ENCODE measurements at places on chromosomes 16 and 17.
A peak's percentile ranks its signal among the peaks of the same experiment; 100 is the strongest.

DNA sequence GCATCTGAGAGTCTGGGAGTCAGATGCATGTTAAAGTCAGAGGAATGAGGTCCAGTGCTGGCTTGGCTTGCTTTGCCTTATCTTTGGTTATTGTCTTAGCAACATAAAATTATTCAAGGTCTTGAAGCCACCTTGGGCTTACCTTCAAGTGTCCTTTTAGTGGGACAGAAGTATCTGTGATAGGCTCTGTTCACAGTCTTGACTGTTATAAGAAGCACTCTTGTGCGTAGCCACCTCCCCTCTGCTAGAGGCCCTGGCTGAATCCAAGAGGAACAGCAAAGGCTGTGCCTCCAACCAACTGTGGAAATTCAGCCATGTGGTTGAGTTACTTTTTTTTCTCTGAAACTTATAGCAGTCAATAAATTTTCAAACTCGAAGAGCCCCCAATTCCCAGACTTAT, 8.6 kb upstream of the MAP3K3 start:
- H3K4me3 ChIP-seq: no peak overlapping the region
- no peaks in the 10 kb centered on the region for H3K36me3 ChIP-seq
- no peak overlapping the region for H3K27ac ChIP-seq

DNA sequence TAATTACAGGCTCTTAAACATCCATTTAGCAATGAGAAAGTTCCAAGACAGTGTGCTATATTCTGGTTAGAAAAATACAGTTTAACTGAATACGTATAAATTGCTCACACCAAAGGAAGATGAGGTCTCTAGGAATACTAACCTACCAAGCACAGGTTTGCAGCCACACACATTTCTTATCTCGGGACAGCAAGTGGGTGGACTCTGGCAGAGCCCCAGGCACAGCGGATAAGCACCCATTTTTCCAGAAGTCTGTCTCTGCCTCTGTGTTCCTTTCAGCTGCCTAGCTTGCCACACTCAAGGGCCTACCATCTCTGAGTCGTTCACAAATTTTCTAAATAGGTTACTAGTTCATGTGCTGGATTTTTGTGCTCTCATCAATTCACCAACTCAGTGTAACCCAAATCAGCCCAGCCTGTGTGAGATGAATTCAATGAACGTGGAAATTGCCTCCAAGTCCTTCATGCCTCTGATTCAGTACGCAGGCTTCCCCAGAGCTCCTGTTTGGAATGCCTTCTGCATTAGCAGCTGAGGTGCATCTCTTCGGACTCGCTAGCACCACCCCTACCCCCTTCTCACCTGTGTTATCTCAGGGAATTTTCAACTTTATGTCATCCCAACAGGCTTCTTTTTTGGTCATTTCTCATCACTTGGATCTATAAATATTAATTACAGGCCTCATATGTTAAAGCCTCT, 581.0 kb upstream of the CDH11 start:
- H3K4me3 ChIP-seq: no peak overlapping the region
- H3K4me1 ChIP-seq: peaks cover 5% of the 10 kb centered on the region
- peak; percentile 6 for DNase-seq

- H3K27me3 ChIP-seq: no peaks in the 10 kb centered on the region
- no peak for DNase-seq
Observed at GRCh38 chr17:49610883-49611584, 35.4 kb downstream of the NXPH3 start.

DNA sequence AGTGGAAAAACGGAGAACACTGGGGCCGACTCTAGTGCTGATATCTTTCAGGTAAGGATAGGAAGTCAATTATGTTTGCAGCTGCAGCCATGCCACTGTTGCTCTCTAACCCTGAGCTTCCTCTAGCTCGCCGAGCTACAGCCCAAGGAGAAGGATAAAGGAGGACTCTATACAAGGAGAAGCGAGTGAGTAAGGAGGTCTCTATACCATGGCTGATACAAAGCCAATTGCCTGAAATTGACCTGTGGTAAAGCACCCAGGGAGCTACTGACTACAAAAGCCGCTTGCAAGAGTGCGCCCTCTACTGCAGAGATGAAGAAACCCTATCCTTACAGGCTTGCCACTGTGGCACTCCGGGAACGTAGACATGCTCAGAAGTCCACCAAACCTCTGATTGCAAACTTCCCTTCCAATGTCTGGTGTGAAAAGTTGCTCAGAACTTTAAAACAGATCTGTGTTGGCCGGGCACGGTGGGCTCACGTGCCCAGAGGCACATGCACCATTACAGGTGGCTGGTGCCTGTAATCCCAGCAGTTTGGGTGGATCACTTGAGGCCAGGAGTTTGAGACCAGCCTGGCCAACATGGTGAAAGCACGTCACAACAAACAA, 10.8 kb upstream of the SLC46A1 start:
- no peak overlapping the region for H3K27ac ChIP-seq
- peak; percentile 81 for DNase-seq
- H3K36me3 ChIP-seq: no peaks in the 10 kb centered on the region
- no peak overlapping the region for H3K4me3 ChIP-seq
- no peaks in the 10 kb centered on the region for H3K4me1 ChIP-seq

- H3K4me1 ChIP-seq: no peaks in the 10 kb centered on the region
- H3K27ac ChIP-seq: no peak overlapping the region
- H3K36me3 ChIP-seq: no peaks in the 10 kb centered on the region
- no peaks in the 10 kb centered on the region for H3K27me3 ChIP-seq
Observed at GRCh38 chr17:44132275-44132821, 8.9 kb upstream of the HDAC5 start.

DNA sequence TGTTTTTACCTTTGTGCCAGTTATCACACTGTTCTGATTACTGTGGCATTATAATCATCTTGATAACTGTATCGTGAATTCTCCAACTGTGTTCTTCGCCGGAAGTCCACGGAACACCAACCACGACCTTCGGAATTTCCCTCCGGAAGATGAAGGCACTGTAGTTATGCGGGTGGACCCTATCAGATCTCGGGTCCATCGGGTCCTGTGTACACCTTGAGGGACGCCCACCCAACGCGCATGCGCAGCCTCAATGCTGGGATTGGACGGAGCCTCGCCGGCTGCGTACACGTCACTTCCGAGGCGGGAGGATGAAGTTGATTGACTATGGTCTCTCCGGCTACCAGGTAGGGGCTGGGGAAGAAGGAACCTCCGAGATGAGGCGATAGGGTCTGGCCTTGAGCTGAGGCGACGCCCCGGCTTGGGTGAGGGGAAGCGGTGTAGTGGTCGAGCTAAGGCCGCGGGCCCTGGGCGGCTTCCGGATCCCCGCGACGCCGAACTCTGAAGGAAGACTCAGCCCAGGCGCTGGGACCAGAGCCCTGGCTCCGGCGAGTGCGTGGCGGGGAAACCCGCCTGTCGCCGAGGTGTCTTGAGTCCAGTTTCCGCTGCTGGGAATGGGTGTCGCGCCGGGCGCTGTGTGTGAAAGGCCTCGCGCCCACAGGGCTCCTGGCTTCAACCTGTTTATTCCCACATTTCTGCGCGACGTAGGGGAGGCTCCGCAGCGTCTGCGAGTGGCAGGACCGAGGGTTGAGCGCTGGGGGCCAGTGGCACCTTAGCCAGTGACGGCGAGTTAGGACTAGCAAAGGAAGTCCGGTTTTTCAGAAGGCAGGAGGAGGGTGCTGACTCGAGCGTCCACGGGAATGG, at the start of gene DHRS7B:
Gene DHRS7B, plus strand, starts transcription at position 320 of the 864 bp plus-strand sequence. Its CDS starts 8 bp downstream, at position 328.
- no peaks in the 10 kb centered on the region for H3K27me3 ChIP-seq
- H3K27ac ChIP-seq: peak within 1 kb of the TSS; percentile 94
- DNase-seq: peak; percentile 91

- H3K4me3 ChIP-seq: no peak overlapping the region
- no peaks in the 10 kb centered on the region for H3K4me1 ChIP-seq
- H3K27me3 ChIP-seq: no peaks in the 10 kb centered on the region
- peak; percentile 97 for DNase-seq
- H3K36me3 ChIP-seq: no peaks in the 10 kb centered on the region
Observed at GRCh38 chr16:10828851-10829366, 10.3 kb upstream of the TVP23A start.

GRCh38 chr17:2849327-2849670, 53.1 kb downstream of the RAP1GAP2 start:
- no peak overlapping the region for H3K27ac ChIP-seq
- no peaks in the 10 kb centered on the region for H3K4me1 ChIP-seq
- H3K4me3 ChIP-seq: no peak overlapping the region
- no peaks in the 10 kb centered on the region for H3K36me3 ChIP-seq
- DNase-seq: no peak
- H3K27me3 ChIP-seq: peaks cover 20% of the 10 kb centered on the region

DNA sequence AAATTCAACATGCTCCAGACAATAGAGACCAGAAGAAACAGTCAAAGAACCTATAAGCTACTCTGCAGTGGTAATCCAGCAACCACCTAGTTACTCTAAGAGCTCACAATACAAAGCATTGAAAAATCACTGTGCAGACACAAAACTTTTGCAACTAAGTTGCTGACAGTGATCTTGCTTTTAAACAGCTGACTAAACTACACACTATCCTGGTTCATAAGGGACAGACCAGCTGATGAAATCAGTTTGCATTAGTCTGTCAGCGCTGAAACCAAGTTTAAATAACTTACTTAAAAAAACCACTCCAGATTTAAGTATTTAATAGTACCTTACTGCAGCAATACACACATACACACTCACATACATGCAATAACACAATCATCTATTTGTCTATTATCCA, 4.6 kb downstream of the VEZF1 start:
- H3K36me3 ChIP-seq: peaks cover 15% of the 10 kb centered on the region
- no peak for DNase-seq

DNA sequence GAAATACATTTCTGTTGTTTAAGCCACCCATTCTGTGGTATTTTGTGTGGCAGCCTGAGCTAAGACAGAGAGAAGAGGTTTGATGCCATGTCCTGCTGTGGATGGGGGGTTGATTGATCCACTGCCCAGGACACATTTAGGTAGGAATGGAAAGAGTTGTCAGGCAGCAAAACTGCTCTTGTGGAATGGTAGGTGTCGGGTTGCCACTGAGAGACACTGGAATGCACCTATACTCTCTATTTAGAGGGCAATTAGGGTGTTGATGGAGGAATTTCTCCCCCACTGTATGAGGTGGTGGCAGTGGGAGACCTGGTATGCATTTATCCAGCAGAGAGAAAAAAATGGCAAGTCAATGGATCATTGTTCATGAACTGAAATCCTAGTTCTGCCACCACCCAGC, 30.9 kb downstream of the CBLN1 start:
- no peaks in the 10 kb centered on the region for H3K36me3 ChIP-seq
- H3K4me3 ChIP-seq: no peak overlapping the region
- DNase-seq: no peak
- no peak overlapping the region for H3K27ac ChIP-seq
- no peaks in the 10 kb centered on the region for H3K27me3 ChIP-seq
- H3K4me1 ChIP-seq: no peaks in the 10 kb centered on the region

DNA sequence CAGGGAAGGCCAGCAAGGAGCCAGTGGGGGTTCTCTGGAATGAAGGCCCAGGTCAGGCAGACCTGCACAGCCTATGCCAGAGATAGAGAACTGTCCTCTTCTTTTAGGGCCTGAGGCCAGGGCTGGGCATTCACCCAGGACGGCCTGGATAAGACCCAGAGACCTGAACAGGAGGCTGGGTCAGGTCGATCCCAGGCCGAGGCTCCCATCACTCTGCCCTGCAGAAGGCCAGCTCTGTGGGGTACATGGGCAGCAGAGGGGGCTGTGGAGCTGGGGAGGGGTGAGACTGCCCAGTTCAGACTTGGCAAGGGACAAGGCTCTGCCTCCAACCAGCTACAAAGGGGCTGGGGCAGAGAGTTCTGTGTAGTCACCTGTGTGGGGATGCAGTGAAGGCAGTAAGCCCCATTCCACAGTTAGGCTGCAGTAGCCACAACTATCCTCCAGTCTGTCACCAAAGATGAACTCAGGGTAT, 14.6 kb downstream of the HSD11B2 start:
- peaks cover 20% of the 10 kb centered on the region for H3K4me1 ChIP-seq
- no peaks in the 10 kb centered on the region for H3K27me3 ChIP-seq

DNA sequence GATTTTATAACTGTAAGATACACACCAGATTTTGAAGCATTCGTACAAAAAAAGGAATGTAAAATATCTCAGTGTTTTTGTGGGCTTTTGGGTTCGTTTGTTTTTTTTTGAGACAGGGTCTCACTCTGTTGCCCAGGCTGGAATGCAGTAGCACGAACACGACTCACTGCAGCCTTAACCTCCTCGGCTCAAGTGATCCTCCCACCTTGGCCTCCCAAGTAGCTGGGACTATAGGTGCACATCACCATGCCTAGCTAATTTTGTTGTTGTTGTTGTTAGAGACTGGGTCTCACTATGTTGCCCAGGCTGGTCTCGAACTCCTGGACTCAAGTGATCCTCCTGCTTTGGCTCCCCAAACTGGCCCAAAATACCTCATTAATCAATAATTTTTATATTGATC, 15.9 kb downstream of the STAT5B start:
- no peak overlapping the region for H3K27ac ChIP-seq
- no peak overlapping the region for H3K4me3 ChIP-seq
- DNase-seq: no peak
- no peaks in the 10 kb centered on the region for H3K27me3 ChIP-seq
- H3K4me1 ChIP-seq: no peaks in the 10 kb centered on the region
